Frontal cortex (tissue), 4 donors: ENCODE measurements at places on chromosomes 12 and 14. TPM values are rescaled to one million over a fixed set of nuclear protein-coding genes. Genes with fewer than 3 reads are reported as not detected.

GRCh38 chr12:108239378-108239777 lies 99.7 kb downstream of the CMKLR1 start:
- no peak for DNase-seq

GRCh38 chr14:77026930-77027537 lies 1.5 kb downstream of the IRF2BPL start:
- peak; percentile 78 for DNase-seq

- DNase-seq = no peak
Observed at GRCh38 chr14:22225516-22226140, 363.4 kb downstream of the DAD1 start.

GRCh38 chr12:108495823-108496579 lies 19.1 kb upstream of the FICD start:
- no peak for DNase-seq

- DNase-seq = no peak
Observed at GRCh38 chr12:12024911-12025682, 45.6 kb upstream of the BCL2L14 start.

GRCh38 chr12:68237619-68238018 lies 12.0 kb upstream of the IL26 start:
- DNase-seq = no peak

GRCh38 chr14:94058674-94059138 lies 22.3 kb downstream of the DDX24 start:
- DNase-seq = no peak

- DNase-seq = no peak
Observed at GRCh38 chr14:77123381-77124325, 17.9 kb downstream of the ZDHHC22 start.

DNA sequence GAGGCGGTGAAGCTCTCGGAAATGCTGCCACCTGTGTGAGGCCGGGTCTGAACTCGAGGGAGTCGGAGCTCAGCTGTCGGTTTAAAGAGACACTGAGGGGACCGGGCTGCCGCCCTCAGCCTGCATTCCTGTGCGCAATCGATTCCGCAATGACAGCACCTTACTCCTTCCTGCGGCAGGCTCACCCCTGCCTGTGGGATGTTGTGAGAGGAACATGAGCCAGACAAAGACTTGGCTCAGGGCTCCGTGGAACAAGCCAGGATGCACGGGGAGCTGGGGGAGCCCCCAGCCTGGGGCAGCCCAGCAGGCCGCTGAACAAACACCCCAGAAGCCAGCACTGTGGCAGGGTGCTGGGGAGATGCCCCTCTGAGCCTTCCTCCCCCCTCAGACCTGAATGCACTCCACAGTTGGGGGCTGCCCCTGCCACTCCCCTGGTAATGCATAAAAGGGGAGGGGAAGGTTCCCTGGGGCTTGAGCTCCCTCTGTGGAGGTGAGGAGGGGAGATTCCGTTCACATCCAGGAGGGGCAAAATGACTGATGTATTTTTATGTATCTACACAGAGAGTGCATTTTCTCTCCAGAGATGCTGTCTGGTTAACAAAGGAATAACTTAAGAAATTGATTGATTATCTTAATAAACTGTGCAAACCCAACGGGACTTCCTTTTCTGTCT lies 20.6 kb downstream of the RFLNA start:
- no peak for DNase-seq

DNA sequence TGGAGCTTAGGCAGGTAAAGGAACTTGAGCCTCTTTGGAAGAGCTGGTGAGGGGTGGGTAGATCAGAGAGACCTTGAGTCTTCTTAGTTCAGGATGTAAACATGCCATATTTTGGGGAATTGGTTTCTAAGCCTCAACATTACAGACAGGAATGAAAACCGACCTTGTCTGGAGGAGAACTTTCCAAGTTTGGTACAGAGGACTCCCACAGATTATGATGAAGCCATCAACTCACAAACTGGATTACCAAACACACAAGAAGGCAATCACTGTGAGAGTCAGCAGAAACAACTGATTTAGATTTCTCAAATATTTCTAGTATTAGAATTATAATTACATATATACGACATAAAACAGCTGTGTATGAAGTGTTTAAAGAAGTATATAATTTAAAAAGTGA lies 22.3 kb upstream of the AMN1 start:
- DNase-seq = no peak

MUCL1 gene
- total RNA-seq = not detected

DNA sequence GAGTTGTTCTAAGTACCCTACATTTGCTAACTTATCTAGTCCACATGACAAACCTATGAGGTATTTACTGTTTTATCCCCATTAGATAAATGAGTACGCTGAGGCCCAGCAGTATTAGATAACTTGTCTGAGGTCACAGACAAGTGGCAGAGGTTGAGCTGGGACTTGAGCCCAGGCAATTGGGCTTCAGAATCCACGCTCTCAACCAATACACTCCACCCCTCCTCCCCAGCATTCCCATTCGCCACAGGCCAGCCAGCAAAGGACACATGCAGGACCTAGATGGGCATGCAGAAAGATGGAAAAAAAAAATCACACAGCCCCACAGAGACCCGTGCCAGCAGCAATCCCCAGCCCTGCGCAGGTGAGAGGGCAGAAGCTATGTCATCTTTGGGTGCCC lies 12.4 kb downstream of the HDAC7 start:
- DNase-seq = no peak

- no peak for DNase-seq
Observed at GRCh38 chr12:21551841-21552465, 25.9 kb downstream of the SPX start.
